Spinal cord (tissue), 10 donors: ENCODE measurements at places on chromosomes 5 and 9.

- DNase-seq: no peak
Observed at GRCh38 chr5:569358-569867, 42.7 kb upstream of the CEP72 start.

DNA sequence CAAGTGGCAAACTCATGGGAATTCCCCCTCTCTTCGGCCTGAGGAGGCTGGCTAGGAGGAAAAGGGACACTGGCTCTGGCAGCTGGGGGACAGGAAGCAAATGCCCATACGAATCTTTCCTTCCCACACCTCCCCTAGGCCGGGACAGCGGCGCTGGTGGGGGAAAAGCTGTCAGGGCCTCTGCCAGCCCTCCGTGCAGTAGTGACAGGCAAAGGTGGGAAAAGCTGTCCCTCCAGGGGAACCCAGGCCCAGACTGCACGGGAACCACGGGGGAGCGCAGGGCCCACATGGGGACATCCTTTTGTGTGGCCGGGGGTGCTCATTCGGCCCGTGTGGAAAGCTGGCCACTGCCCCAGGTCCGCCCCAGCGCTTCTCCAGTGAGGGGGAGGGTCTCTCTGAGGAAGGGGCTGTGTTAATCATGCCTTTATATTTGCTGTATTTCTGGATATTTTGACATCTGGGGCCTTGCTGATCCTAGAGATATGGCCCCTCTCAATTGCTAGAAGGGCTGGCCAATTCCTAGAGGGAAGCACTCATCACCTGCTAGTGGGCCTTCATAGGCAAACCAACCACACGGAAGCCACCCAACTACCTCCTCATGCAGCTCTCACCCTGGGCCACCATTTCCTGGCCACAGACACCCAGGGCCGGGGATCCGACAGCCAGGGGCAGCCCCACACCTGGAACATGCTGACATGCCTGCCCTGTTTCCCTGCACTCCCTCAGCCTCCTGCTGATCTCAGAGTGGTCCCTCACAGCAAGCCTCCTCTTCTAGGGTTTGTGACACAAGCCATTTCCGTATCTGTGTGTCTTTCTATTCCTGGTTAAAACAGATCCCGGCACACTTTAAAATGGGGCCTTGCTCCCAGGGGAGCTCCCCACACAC is 138.8 kb downstream of the ROR2 start:
- no peak for DNase-seq

GRCh38 chr5:129387944-129388343 is 72.2 kb upstream of the ADAMTS19 start:
- no peak for DNase-seq

- no peak for DNase-seq
Observed at GRCh38 chr5:116442095-116442534, 132.5 kb downstream of the SEMA6A start.

GRCh38 chr5:149317281-149318048 is 27.8 kb upstream of the GRPEL2 start:
- peak; percentile 89 for DNase-seq

DNA sequence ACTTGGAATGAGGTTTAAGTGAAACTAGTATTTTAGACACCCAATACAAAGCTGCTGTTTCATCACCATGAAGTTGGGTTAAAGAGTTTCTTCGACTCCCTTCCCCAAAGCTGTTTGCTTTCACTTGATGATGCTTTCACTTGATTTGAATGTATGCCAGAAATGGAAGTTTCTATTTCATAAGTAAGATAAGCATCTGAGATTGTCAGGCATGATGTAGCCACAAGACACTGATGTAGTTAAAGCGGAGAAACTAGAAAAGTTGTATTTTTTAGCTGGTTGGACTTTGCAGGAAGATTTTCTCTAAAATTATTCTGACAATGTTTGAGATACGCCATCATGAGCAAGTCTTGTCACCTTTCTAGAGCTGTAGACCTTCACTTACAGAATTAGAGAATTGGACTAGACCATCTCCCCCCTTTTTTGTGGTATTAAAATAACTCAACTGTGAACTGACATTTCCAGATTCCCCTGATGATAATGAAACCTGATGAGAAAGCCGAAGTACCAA is 20.0 kb downstream of the MOCS2 start:
- DNase-seq: no peak

- no peak for DNase-seq
Observed at GRCh38 chr5:40601198-40601868, 78.4 kb upstream of the PTGER4 start.

GRCh38 chr5:74027732-74028338 is 401.8 kb downstream of the ARHGEF28 start:
- DNase-seq: no peak

- DNase-seq: no peak
Observed at GRCh38 chr5:79436821-79437220, 77.1 kb downstream of the HOMER1 start.

DNA sequence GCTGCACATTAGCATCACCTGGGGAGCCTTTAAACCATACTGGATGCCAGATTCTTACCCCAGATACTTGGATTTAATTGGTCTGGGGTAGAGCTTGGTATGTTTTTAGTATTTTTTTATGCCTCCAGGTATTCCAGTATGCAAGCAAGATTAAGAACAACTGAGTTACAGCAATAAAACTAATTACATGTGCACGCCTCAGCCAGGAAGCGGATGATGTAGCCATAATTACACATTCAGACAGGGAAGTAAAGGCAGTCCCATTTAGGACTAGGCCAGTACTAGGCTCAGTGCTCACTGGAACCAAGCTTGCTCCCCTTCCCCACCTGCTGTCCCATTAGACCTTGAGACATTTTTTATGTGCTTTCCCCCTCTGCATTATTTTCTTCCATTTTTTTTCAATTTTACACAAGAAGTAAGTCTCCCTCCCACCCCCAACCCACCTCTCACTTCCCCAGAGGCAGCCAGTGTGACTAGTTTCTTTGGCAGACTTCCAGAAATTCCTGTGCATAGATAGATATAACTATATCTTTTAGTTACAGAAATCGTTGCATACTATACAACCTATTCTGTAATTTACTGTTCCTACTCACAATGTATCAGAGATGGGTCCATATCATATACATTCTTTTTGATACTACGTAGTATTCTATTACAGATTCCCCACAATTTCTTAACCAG is 7.1 kb upstream of the GNAQ start:
- DNase-seq: no peak

DNA sequence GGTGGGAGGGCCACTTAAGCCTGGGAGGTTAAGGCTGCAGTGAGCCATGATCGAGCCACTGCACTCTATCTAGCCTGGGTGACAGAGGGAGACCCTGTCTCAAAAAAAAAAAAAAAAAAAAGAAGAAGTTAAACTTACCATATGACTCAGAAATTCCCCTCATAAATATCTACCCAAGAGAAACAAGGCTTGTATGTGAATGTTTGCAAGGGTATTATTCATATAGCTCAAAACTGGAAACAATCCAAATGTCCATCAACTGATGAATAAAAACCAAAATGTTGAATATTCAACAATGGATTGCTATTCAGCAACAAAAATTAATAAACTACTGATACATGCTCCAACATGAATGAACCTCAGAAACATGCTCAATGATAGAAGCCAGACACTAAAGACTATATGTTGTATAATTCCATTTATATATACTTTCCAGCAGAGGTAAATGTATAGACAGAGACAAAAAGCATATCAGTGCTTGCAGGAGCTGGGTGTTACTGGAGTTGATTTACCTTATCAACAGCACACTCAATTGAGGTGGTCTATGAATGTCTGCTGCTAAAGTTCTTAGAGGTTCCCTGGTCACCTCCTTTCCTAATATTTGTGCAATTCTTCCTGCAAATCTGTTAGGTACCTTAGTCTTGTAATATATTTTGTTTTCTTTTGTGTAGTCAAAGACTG is 5.3 kb upstream of the SREK1 start:
- DNase-seq: no peak

DNA sequence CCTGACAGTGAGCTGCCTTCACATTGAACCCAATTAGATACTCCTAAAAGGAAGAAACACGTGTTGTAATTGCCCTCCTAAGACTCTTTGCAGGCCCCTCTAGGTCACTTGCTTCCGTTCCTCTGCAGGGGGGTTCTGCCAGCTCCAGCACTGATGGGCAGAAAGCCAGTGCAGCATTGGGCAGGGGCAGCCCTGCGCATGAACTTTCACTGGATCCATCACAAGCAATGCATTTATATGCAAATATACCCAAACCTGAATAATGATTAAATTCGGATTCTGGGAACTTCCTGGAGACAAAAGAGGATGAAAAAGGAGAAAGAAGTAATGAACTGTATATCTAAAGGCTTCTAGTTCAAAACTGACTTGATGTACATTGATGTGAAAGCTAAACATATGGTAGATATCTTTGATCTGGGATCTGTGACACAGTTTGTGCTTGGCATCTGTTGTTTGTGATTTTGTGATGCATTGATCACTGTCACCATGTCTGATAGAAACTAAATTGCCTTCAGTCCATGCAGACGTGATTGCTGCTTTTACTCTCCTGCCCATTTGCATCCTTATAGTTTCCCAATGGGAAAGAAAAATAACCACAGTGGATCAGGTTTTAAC is 313.4 kb downstream of the DEPDC1B start:
- no peak for DNase-seq

- DNase-seq: no peak
Observed at GRCh38 chr9:124363326-124364096, 51.7 kb downstream of the PSMB7 start.

DNA sequence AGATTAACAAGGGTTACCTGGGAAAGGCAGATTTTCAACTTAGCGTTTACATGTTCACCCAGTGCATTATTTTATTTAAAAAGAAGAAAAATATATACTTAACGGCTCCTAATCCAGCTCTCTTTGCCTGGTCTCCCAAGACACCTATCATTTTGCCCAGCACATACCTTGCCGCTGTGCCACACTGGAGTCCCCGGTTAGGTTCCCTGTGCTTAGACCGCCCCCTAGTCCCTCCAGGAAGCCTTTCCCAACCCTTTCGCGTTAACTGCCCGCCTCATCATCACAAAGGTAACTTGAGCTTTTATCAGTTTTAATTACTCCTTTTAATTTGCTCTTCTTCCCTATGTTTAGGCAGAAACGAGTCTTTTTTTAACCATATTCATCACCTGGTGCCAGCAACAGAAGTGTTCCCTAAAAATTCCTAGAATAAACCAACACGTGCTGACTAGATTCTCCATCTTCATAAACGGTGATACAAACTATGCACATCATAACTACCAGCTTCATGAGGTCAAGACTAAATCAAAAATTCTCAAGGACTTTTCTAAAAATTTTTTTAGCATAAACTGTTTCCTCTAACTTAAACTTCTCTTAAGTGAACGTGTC is 19.7 kb downstream of the DNAJA1 start:
- peak; percentile 59 for DNase-seq

- no peak for DNase-seq
Observed at GRCh38 chr5:138662599-138662998, 87.4 kb upstream of the HSPA9 start.

DNA sequence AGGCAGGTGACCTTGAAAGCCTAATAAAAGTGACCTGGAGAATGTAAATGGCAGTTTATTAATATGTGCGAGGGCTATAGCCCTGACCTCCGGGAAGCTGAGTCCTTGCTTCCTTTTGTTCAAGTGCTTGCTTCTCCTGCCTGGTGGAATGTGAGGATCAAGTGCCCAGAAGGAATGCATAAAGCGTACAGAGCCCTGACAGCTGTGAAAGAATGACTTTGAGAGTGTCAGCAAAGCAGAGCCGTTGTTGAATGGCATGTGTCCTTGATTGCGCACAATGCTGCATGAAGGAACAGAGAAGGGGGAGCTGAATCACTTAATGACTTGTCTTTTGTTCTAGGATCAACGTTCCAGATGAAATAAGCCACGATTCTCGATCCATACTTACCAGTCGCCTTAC is 133.0 kb downstream of the SLF1 start:
- no peak for DNase-seq
